T-helper 1 cell (primary cell): ENCODE measurements at places on chromosomes 1 and 21.

- DNase-seq: no peak
Measured at GRCh38 chr1:6006882-6007281, 14.7 kb upstream of the NPHP4 start.

GRCh38 chr1:76443217-76443616 lies 368.7 kb downstream of the ST6GALNAC3 start:
- no peak for DNase-seq

DNA sequence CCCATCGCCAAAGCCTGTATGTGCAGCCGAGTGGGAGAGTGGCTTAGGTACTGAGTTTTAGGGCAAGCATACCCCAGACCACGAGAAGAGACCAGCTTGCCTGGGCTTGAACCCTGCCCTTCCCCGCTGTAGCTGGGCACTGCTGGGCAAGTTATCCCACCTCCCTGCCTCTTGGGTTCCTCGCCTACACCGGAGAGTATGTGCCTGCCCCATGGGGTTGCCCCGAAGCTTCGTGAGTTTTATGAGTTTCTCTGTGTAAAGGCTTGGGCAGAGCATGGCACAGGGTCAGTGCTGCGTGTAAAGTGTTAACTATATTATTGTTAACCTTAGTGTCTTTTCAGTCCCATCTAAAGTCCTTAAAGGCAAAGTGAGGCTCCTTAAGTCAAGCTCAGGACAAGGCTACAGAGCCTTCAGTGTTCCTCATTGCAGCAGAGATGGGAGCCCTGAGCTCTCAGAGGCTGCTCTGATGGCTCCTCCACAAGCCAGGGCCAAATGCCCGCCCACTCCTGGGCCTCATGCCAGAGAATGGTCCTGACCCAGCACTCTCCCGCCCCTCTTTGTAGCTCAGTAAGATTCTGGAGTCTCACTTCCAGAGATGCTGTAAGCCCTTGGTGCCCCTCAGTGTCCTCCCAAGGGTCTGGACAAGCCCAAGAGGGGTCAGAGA lies 37.0 kb upstream of the KCNA10 start:
- no peak for DNase-seq

DNA sequence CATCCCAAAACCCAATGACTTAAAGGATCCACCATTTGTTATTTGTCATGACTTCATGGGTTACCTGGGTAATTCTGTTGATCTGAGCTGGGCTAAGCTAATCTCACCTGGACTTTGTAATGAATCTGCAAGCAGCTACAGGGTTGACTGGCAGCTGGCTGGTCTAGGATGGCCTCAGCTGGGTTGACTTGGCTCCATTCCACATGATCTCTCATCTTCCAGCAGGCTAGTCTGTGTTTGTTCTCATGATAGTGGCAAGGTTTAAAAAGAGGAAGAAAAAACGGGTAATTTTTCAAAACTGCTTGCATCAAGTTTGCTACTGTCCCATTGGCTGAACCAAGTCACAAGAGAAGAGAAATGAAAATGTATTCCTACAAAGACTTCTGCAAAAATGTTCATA lies 24.8 kb upstream of the ZMYM4 start:
- DNase-seq: no peak

DNA sequence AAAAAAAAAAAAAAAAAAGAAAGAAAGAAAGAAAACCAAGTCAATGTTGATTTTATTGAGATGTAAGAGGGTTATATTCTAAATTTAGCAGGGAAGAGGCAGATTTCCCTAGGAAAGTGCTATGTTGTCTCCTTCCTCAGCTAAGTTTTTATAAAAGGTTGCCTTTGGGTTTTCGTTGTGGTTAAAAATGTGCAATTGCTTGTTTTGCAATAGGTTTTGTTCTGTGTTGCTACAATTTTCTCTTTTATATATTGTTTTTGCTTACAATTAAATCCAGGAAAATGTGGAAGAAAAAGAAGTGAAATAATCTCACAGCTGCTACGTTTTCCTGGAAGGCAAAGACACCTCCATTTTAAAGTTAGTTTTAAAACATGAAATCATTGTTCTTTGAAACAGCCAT lies 136.7 kb upstream of the C1orf105 start:
- DNase-seq: no peak

DNA sequence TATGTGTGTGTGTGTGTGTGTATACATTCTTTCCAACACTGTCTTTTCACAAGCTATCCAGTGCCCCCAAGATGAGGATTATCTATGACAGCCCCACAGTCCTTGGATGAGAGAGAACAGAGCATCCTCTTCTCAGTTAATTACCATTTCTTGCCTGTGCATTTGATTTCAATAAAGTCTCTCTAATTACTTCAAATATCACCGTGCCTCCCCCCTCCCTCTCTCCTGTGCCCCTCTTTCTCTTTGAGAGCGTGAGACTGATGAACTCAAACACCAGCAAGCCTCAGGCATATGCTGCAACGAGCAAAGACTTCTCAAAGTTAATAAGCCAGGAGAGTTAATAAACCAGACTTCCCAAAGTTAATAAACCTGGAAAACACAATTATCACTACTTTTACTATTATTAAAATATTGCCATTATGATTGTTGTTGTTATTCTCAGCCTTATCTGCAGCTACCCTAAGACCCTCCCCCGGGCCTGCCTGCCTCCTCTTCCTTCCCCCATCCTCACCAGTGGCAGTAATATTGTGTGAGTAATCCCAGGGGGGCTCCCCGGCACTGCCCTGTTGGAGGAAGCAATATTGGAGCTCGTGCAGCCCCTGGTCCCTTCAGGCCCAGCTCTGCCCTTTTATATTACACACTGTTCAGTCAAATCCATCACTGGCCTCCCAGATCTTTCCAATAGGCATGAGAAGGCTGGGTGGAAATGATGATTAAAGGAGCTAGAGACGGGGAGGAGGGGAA lies 30.9 kb downstream of the LMX1A start:
- DNase-seq: no peak

DNA sequence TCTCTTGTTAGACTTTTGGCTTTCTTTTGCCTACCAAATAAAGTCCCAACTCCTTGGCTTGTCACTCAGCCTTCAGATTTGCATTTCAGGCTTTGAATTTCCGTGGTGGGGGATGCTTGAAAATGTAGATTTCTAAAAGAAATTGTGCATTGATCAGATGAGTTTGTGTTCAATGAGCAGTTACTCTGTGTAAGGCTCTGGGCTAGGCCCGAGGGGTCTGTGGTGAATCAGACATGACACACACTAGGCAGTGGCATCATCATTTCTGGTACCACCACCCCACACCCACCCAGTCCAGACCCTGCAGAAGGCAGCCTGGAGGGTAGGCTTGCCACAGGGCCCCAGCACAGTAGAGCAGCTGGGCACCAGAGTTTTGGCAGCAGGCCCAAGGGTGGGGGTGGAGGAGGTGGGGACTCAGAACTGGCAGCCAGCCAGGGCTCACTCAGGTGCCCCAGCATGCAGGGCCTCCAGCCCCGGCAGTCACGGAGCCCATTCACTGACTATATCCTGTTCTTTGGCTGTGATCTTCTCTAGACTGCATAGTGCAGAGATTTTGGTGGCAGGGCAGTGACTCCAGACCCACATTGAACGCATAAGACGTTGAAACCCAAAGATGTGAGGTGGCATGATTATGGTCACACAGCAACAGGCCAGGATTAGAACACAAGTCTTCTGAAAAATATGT lies 97.2 kb upstream of the ARTN start:
- DNase-seq: peak; percentile 46

DNA sequence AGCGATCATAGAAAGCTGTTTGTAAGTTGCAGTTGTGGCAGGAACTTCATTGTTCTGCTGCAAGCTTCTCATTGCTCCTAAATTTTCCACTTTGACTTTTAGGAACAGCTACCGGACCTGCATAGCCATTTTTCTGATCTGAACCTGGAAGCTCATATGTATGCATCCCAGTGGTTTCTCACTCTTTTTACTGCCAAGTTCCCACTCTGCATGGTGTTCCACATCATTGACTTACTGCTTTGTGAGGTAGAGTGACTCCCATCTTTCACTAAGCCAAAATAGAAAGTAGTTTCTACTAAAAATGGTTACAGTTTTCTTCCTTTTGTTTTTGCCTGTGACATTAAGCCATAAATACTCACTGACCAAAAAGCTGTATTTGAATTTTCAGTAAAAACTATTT lies 254.2 kb downstream of the GPR52 start:
- no peak for DNase-seq

- no peak for DNase-seq
Measured at GRCh38 chr1:115830963-115831362, 10.0 kb downstream of the NHLH2 start.

DNA sequence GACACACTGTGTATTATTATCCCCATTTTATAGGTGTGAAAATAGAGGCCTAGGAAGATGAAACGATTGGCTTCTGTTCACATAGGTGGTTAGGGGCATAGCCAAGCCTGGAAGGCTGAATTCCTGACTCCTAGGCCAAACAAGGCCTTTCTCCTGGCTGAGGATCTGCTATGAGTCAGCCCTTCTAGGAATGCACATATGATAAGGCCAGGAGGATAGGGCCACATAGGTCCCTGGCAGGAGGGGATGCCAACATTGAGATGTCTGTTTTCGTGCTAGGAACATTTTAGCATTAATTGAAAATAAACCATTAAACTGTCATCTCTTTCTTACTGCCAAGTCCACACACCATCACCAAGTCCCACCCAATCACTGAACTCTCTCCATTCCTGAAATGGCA lies 9.2 kb downstream of the CSMD2 start:
- no peak for DNase-seq

- no peak for DNase-seq
Measured at GRCh38 chr1:178633056-178633455, 92.0 kb upstream of the RALGPS2 start.

DNA sequence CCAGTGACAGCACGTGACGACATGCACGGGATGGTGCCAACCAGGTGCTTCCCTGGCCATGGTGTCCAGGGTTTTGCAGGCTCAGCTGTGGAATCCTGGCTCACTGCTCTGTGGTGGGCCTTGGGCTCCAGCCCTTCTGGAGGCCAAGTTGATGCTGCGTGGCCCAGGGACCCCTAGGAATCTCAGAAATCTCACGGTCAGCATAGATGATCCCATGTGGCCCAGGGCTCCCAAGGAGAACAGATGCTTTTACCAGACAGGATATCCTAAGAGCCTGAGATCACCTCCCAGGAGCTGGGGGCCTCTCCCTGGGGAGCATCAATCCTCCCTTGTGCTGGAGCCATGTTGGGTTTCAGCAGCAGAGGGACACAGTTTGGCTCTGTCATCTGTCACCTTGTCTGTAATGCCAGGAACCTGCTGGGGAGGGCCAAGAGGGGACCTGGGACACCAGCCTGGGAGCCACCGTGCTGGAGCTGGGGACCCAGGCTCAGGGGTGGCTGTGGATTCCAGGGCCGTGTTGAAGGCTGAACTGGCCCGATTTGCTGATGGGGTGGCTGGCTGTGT lies 63.9 kb downstream of the TRIM11 start:
- no peak for DNase-seq

GRCh38 chr1:13228343-13228781 lies 2.4 kb upstream of the PRAMEF18 start:
- peak; percentile 26 for DNase-seq

GRCh38 chr1:3183411-3183810 lies 114.4 kb downstream of the PRDM16 start:
- DNase-seq: no peak

DNA sequence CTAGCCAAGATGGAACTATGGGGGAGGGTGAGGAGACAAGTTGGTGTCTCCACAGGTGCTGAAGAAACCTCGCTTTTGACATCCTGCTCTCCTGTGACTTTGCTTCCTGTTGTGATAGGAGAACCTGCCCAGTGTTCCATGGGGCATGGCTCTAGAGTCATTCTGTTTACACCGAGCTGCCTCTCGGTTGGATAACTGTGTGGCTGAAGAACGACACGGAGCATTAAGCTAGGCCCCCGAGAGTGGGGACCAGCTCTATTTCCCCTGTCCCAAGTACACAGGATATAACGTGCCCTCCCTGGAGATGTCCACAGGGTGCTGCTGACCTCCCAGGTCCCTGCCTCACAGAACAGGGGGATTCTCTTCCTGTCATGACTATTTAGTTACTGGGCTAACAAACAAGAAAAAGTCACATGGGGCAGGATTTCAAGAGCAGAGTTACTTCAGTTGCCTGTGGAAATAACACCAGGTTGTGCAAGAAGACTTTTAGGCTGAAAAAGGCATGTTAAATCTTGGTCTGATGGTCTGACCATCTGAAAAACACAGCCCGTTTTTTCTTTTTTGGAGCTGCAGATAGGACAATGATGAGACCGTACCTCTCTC lies 29.4 kb upstream of the PPP2R5A start:
- DNase-seq: no peak

DNA sequence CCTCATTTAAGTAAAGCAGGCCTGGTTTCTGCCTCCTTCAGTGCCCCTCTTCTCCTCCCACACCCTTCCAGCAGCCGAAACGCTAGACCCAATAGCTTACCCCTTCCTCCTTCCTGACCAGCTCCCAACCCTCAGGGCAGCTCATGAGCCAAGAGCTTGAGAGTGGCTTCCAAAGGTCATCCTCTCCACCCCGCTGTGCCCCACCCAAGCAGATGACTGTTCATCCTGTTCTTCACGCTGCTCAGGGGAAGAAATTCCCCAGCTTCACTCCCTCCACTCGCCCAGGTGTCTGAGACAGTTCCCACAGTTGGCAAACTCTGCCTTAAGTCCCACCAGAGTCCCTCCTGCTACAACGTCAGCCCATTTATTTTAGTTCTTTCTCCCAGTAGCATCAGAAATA lies 23.4 kb downstream of the ARHGEF19 start:
- DNase-seq: no peak

DNA sequence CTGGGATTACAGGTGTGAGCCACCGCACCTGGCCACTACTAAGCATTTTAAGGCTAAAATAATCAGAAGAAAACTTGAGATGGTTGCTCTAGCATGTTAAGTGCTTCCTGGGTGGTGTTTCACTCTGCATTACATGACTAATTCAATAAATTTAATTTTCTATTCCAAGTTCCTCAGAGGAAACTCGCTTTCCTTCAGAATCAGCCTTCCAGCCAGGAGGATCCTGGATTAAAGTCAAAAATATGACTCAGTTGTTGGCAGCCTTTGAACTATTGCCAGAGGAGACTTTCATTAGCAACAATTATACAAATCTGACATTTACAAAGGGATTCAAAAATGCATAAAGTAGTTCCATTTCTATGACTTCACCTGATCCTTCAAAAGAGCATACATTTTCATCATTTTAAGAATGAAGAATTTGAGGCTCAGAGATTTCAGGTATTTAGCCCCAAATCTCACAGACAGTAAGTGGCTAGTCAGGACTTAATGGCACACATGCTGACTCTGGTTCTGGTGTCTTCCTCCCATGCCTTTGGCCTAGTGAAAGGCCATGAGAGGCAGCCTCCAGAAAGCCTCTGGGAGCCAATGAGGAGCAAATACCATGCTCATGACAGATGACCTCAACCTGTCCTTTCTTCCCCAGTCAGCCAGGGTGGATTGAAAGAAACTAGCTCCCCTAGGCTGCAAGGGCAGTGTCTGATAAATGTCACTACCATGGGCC lies 115.7 kb downstream of the MAP3K21 start:
- DNase-seq: no peak

GRCh38 chr1:155974208-155975115 lies 3.9 kb downstream of the ARHGEF2 start:
- no peak for DNase-seq

- no peak for DNase-seq
Measured at GRCh38 chr1:207941665-207942064, 30.7 kb upstream of the CD34 start.

GRCh38 chr1:228405200-228405978 lies 1.2 kb downstream of the TRIM11 start:
- DNase-seq: no peak
